ENCODE measurements at places on chromosomes 7 and 10.

DNA sequence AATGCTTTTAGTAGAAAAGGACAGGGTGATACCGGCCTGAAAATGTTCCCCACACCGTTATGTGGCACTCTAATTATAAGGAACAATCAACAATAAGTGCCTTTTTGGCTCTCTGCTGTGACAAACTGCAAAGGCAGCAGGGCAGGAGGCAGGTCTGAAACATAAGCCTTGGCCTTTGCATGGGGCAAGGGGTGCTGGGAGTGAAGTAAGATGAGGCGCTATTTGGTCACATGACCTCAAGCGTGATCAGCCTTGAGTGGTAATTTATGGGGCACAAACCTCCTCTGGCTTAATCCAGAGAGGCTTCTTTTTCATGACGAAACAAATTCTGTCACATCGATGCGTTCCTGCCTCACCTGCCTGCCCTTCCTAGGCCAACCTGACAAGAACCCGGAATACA lies 202.7 kb downstream of the TAX1BP1 start:
- no peak for DNase-seq

DNA sequence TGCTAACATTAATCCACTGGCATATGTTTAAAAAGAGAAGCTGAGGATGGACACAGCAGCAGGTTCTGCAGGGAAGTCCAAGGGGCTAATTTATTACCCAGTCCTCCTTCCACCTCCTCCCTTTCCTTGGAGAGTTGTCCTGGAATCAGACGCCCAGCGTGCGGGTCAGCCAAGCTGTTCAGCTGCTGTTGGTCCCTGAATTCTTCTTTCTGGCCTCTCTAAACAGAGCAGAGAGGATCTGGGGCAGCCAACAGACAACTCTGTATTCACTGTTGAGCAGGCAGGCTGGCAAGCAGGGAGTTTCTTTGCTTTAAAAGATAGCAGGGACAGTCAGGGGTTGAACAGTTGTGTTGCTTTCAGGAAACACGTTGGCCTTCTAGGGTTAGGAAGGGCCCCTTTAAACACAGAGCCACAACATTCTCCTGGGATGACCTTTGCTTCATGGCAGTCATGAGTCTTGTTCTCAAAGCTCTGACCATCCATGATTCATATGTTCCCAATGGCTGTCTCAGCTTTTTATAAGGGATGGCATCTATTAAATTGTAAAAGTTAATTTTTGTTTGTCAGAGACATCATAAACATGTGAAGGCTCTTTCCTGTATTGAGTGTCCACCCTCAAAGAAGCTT lies 217.0 kb downstream of the CREB5 start:
- DNase-seq = no peak

DNA sequence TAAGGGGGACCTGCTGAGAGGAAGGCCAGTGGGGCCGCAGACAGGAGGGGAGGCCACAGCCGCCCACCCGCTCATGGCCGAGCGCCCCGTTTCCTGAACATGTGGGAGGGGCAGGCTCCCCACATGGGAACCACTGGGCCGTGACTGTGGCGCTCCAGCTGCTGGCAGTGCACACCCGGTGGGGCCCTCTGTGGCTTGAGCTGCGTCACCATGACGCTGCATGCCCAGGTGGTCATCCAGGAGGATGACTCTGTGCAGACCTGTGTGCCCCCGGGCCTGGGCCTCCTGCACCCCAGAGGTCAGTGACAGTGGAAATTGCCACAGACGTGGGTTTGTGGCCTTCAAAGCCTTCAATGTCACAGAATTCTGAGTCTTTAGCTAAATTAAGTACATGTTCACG lies 85.1 kb downstream of the MGMT start:
- no peak for DNase-seq

DNA sequence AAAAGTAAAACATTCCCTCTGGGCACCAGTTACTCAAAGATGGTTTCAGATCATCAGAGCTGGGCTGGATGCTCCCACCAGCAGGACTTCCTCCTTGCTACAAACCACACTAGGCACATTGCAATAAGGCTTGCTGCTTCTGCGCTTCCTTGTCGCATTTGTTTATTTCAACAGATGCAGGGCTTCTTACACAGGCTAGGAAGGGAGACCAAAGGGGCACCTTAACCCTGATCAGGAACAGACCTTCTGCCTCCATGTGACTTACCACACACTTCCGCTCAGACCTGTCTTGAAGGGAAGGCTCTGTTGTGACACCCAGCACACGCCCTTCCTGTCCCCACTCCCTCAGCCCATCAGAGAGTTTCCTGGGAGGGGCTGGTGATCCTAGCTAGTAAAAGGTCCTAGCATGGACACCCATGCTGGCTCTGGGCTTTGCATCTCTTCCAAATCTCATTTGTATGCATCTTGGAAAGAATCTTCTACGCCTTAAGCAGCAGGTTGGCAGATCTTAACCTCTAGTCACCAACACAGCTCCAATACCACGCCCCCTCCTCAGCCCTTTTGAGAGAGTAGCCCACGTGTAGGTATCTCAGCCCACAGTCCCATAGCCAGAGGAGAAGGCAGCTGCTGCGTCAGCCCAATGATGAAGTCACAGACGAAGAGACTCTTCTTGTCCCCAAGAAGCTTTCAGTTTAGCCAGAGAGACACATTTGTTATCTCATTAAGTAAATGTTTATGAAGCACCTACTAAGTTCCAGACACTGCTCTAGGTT lies 47.1 kb upstream of the SVIL start:
- DNase-seq = no peak

GRCh38 chr7:34839645-34840044 lies 181.6 kb downstream of the NPSR1 start:
- no peak for DNase-seq

Measured in kidney epithelial cell (primary cell).